Hematopoietic multipotent progenitor cell treated with erythropoietin and hydrocortisone succinate and interleukin-3 and kit ligand, for 17 days (in vitro differentiated cells): ENCODE measurements at places on chromosomes 1 and 21.

DNA sequence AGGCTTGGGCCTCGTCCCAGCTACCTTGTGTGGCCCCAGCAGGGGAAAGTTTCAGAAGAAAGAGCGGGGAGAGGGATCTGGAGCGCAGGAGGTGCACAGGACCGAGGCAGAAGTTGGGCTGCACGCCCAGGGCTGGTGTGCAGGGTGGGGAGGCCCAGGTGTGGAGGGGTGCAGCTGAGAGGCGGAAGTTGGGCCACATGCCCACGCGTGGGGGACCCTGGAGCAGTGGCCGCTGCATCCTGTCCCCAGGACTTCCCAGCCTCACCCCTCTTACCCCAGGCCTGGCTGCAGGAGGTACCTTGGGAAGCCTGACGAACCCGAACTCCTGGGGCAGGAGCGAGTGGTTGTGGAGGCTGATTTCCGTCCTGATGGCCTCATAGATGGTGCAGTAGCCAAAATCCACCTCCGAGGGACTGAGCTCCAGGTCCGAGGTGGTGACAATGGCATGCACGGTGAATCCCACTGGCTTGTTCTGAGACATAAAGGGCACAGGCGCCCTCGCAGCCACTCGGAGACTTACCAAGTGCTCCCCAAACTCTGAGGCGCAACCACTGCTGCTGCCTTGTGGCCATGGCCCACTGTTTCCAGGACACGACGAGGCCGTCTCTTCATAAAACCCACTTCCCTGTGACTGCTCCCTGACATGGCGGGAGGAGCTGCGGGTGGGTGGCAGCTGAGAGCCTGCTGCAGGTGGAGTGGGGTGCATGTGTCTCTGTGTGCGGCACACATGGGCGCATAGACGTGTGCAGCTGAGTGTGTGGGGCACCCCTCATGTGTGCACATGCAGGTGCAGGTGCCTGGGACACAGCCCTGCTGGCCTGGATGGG lies 20.4 kb upstream of the TMEM52 start:
- no peak for DNase-seq

GRCh38 chr1:31665234-31665878 lies 20.7 kb upstream of the PEF1 start:
- no peak for DNase-seq

DNA sequence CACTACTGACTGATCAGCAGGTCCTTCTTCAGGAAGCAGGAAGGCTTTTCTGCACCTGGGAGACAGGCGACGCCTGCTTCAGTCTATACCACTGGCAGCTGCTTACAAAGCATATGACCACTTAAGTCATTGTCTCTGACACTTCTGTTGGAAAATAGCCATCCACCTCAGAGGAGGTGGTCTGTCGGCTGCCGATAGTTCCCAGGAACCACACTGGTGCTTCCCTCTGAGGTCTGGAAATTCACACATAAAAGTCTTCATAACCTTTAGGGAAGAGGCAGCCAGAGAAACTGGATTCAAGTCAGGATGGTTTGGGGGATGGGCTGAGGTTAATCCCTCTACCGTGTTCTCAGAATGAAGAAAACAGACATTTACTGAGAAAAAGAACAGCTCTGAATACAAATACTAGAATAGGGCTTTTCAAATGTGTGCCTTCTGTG lies 15.6 kb upstream of the SRP9 start:
- DNase-seq = no peak

DNA sequence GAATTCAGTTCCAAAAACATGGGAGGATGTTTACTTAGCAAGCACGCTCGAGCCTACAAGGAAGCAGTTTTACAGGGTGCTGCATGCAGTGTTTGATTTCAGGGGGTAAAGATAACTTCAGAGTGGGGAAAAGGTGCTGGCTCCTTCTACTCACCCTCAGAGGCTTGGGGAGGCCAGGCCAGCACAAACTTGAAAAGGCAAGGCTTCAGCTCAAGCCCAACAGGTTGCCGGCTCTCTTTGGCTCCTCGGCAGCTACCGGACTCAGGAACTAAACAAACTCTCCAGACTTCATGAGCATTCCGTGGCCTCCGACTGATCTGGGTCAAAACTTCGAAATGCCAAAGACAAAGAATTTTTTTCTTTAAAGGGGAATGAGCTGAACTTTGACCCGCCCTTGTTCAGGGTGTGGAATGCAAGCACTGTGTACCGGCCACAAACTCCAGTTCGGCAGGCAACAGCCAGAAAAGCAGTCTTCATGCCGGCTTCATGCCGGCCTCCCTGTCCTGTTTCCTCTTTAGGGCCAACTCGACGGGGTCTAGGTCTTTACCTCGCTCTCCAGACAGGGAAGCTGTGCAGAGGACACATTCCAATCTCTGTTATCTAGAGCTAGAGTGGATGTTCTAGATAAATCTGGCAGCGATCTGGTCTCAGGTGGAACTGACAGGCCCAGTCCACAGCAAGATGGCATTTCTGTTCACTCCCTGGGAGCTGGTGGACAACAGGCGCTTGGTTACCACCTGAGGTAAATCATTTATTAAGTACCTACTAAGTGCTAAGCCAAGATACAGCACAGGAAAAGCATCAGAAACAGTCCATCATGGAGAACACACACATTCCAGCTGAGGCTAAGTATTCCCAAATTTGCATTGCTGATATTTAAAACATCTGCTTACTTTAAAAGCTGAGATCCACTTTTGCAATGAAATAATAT lies 75.0 kb downstream of the CD46 start:
- peak; percentile 43 for DNase-seq

DNA sequence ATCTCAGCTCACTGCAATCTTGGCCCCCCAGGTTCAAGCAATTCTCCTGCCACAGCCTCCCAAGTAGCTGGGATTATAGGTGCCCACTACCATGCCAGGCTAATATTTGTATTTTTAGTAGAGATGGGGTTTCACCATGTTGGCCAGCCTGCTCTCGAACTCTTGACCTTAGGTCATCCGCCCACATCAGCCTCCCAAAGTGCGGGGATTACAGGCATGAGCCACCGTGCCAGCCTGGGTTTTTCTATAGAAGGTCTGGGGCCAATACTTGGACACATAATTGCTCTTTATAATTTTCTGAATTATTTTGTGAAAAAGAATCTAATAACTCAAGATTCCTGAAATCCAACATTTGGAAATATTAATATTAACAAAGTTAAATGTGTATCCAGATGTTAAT lies 1267.7 kb upstream of the ADGRL4 start:
- DNase-seq = no peak

GRCh38 chr1:90850898-90851710 lies 134.0 kb upstream of the BARHL2 start:
- DNase-seq = peak; percentile 51

- DNase-seq = no peak
These were observed 1.8 kb downstream of the HSF2BP start for GRCh38 chr21:43657355-43658087.

DNA sequence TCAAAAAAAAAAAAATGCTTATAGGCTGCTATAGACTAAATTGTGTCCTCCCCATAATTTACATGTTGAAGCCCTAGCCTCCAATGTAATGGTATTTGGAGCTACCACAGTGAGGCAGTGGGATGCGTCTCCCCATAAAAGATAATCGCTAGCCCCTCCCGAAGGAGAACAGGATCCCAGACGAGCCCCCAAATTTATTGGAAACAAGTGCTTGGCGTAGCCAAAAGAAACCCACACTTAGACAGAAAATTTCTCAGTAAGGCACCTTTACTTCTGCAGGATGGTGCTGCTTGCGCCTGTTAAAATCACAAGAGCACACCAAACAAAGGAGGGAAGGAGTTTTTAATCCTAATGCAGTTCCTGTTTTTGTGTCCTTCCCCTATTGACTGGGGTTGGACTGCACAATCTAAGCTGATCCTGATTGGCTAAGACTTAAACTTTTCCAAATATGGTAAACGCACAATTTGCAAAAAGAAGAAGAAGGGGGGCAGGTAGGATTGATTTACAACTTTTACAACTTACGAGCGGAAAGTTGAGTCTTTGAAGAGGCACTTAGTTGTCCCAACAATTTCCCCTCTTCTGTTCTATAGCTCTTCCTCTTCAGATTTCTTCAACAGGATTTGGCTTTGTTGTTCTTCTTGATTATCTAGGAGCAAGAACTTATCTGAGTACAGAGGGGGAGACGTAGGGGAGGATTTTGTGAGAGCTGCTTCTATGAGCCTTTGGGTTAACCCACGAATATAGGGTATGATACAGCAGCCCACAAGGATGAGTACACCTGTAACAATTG lies 3.0 kb upstream of the IPP start:
- DNase-seq = no peak

GRCh38 chr1:194644528-194644927 lies 1458.1 kb upstream of the B3GALT2 start:
- no peak for DNase-seq

GRCh38 chr1:65045022-65045817 lies 78.9 kb upstream of the JAK1 start:
- DNase-seq = peak; percentile 20

- no peak for DNase-seq
These were observed 23.4 kb upstream of the ARHGAP29 start for GRCh38 chr1:94260635-94261387.

DNA sequence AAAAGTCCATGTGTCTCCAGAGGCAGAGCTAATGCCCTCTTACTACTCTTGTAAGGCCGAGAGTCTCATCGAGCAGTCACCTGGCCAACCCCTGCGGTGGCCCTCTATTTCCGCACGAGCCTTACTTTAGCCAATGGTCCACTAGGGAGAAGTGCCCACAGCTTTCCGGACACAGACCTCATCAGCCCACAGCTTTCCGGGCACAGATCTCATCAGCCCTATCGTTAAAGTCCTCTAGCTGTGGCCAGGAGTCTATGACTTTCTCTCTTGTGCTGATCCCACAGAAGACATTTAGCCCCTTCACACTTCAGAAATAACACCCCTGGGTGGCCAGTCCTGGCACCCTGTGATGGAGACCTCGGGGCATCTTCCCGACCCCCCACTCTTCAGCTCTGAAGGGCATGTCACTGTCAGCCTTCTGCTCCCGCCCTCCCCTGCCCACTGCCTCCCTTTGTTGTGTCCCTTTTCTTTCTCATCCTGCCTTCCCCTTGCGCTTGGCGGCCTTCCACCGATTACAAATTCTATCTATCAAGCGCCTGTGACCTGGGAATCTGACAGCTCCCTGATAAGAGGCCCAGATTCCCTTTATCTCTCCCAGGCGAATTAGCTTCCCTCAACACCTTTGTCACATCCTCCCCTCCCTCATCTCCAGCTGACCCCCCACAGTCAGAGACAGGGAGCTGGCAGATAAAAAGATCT lies 161.0 kb downstream of the PLXNA2 start:
- DNase-seq = no peak

GRCh38 chr1:87942165-87942564 lies 613.5 kb downstream of the LMO4 start:
- DNase-seq = no peak

- DNase-seq = no peak
These were observed 22.6 kb downstream of the COL18A1 start for GRCh38 chr21:45427331-45428271.

- DNase-seq = no peak
These were observed 299 bp upstream of the PROX1 start for GRCh38 chr1:213987422-213987926.

- DNase-seq = peak; percentile 57
These were observed at the start of gene ZNF436 for GRCh38 chr1:23369335-23370013. Gene ZNF436 (minus strand): TSS chr1:23369836. CDS start chr1:23368005, 1,831 bp downstream.

DNA sequence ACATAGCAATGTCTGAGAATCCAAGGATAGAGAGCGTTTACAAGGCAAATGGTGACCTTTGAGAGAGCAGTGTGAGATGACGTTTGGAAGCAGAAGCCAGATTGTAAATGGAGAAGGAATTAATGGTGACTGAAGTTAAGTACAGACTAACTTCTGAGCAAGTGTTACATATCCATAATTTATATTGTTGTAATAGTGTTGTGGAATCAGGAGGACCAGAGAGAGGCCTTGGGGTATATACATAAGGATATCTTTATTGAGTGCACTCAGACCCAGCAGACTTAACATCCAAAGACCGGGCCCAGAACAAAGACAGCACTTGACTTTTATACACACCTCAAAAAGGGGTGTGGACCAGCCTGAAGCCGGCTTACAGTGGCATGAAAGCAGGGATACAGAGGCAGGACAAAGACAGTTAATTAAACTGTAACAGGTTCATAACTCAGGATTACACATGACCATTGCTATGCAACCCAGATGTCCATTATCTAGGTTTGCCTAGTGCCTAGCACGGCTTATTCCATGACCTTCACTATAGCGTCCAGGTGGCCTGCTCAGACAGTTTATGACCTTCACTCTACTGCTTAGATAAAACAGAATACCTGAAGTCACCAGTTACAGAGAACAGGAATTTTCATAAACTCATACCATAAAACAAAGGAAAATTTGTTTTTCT lies 2.7 kb upstream of the MGST3 start:
- DNase-seq = no peak

DNA sequence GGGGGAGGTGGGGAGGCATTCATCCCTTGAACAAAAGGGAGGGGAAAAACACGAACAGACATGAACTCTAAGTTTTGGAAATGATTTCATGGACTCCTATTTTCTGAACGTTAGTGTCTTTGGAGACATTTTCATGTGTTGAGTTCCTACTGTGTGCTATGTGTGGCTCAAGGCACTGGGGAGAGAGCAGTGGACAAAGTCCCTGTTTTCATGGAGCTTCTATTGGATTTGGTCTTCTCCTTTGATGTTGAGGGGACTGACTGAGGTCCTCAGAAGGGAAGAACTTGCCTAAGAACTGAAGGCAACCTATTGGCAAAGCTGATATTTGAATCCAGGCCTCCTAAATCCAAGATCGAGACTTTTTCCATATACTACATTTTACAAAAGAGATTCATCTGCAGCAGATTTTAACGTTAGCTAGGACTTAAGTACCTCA lies 30.4 kb downstream of the JUN start:
- no peak for DNase-seq

DNA sequence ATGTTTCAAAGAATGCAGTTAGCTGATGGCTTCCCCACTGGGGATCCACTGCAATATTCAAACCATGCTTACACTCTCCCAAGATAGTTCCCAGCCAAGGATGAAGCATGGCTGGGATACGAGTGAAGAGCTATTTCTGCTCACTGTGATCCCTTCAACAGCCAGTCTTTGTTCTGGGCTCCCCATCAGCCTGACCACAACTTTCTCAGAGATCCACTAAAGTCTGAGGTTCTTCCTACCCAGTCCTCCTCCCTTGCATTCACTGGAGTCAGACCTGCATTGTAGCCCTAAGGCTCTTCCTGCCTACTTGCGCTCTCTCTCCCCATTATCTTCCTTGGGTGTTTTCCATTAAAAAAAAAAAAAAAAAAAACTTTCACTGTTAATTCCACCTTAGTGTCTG lies 101.4 kb downstream of the TTLL7 start:
- DNase-seq = no peak

- DNase-seq = no peak
These were observed 117.1 kb upstream of the IPO9 start for GRCh38 chr1:201711811-201712210.
